ENCODE measurements at places on chromosomes 16 and 17. TPM values are rescaled to one million over a fixed set of nuclear protein-coding genes. Genes with fewer than 3 reads are reported as not detected.
A peak's percentile ranks its signal among the peaks of the same experiment; 100 is the strongest.

The DGKE gene
- 1.2 TPM for polyA plus RNA-seq

DNA sequence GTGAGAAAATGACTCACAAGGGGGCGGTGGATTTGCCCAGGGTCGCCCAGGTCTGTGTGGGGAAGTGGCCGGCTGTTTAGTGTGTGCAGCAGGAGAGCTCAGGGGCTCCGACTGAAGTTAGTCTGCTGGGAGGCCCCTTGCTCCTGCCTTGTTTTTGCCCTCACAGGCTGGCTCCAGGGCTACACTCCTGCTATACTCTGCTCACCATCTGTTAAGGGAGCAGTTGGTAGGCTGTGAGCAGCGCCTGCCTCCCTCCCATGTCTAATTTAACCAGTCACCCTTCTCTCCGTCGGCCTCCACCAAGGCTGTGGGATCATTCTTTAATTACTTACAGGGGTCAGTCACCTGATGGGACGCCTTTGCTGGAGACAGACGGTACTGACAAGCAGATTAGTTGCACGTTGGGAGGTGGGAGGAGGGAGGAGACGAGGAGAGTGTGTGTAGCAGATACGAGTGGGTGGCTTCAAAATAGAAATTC lies 35.5 kb downstream of the KSR1 start:
- no peaks in the 10 kb centered on the region for H3K27me3 ChIP-seq
- H3K4me1 ChIP-seq: peaks cover 66% of the 10 kb centered on the region
- no peak overlapping the region for H3K4me3 ChIP-seq
- H3K27ac ChIP-seq: peak overlapping the region; percentile 8
- no peaks in the 10 kb centered on the region for H3K36me3 ChIP-seq

GRCh38 chr17:50259477-50260324 lies 14.6 kb upstream of the TMEM92 start:
- peaks cover 2% of the 10 kb centered on the region for H3K27me3 ChIP-seq
- H3K4me3 ChIP-seq: no peak overlapping the region
- peaks cover 44% of the 10 kb centered on the region for H3K4me1 ChIP-seq
- H3K36me3 ChIP-seq: no peaks in the 10 kb centered on the region

- H3K27ac ChIP-seq: no peak overlapping the region
- no peak overlapping the region for H3K4me3 ChIP-seq
- no peaks in the 10 kb centered on the region for H3K36me3 ChIP-seq
These were observed 9.7 kb upstream of the ZC3H7A start for GRCh38 chr16:11806721-11807120.

The CLEC10A gene
- polyA plus RNA-seq: 0.21 TPM

GRCh38 chr16:349211-349610 lies 3.3 kb downstream of the AXIN1 start:
- no peak for DNase-seq
- no peaks in the 10 kb centered on the region for H3K27me3 ChIP-seq
- H3K4me3 ChIP-seq: no peak overlapping the region
- H3K27ac ChIP-seq: no peak overlapping the region

The PRKCB gene
- polyA plus RNA-seq: 0.74 TPM
